Left ventricle myocardium superior (tissue), 1 donor: ENCODE measurements at places on chromosomes 16 and 17. TPM values are rescaled to one million over a fixed set of nuclear protein-coding genes. Genes with fewer than 3 reads are reported as not detected.

CTRB2 gene
- total RNA-seq = not detected

DHX40 gene
- total RNA-seq = 20.9 TPM

ELMO3 gene
- total RNA-seq = 0.79 TPM

HOXB7 gene
- 0.30 TPM for total RNA-seq

HS3ST2 gene
- 0.17 TPM for total RNA-seq
